Stimulated activated CD4-positive, alpha-beta T cell treated with anti-CD3 and anti-CD28 coated beads, Interleukin-15, amount 100 ng/mL, for 48 hours (primary cell): ENCODE measurements at places on chromosomes 2 and 18.

- no peak for DNase-seq
Observed at GRCh38 chr2:191552066-191552465, 125.9 kb upstream of the NABP1 start.

- no peak for DNase-seq
Observed at GRCh38 chr2:232689152-232689910, 7.8 kb upstream of the GIGYF2 start.

DNA sequence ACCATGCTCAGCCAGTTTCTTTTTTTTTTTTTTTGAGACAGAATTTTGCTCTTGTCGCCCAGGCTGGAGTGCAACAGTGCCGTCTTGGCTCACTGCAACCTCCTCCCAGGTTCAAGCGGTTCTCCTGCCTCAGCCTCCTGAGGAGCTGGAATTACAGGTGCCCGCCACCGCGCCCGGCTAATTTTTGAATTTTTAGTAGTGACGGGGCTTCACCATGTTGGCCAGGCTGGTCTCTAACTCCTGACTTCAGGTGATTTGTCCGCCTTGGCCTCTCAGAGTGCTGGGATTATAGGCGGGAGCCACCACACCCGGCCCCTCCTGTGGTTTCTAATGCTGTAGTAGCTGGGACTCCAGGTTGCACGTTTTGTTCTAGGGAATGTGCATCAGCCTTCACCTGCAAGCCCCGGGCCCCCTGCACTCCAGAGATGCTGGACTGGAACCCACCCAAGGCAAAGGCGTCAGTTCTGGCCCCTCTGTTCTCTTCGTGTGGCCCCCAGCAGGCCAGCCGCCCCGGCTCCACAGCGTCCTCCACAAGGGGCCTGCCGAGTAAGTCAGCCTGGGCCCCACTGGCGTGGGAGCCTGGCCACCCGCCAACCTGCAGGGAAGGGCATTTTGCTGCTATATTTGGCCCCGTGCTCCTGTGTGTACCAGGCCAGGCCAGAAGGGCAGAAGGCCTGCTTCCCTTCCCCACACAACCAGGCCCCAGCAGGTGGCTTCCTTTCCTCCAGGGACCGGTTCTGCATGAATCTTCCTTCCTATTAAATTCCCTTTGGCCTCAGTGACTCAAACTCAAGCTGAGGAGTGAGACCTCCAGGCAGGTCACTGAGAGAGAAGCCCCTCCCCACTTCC is 25.7 kb upstream of the B3GNT7 start:
- no peak for DNase-seq

DNA sequence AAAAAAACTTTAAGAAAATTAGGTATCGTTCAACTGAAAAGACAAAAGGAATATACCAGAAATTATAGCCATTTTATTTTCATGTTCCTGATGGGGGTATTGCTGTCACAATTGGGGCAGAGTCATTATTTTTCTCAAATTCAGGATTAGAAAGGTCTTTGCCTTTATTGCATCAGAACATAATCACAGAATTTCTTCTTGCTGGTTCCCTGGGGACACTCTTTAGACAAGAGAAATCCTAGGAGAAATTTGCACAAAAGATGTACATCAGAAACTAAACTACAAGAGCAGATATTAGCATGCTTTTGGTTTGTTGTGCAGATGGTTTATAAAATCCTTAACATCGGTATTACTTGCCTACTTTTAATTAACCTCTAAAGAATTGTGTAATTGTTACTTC is 103.2 kb downstream of the NCOA1 start:
- no peak for DNase-seq

- no peak for DNase-seq
Observed at GRCh38 chr2:24238158-24238557, 63.3 kb downstream of the FAM228A start.

- DNase-seq = no peak
Observed at GRCh38 chr2:213079756-213080155, 71.7 kb downstream of the IKZF2 start.

GRCh38 chr2:114442510-114442909 is at the start of gene DPP10:
Gene DPP10, plus strand, starts transcription at chr2:114442641.
- DNase-seq = no peak

DNA sequence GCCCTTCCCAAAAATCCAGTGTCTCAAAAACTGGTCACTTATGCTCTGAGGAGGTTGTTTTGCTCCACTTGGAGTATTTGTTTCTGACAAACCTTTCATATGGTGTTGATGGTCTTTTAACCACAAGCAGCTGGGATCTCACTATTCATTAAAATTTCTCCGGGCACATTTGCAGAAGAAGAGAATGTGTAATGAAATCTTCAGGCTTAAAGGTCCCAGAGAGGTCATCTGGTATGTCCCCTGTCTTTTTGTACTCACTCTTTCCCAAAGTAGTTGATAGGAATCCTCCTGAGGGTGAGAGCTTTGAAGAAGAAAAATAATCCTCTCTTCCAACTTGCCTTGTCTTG is 430.8 kb downstream of the SETBP1 start:
- no peak for DNase-seq

DNA sequence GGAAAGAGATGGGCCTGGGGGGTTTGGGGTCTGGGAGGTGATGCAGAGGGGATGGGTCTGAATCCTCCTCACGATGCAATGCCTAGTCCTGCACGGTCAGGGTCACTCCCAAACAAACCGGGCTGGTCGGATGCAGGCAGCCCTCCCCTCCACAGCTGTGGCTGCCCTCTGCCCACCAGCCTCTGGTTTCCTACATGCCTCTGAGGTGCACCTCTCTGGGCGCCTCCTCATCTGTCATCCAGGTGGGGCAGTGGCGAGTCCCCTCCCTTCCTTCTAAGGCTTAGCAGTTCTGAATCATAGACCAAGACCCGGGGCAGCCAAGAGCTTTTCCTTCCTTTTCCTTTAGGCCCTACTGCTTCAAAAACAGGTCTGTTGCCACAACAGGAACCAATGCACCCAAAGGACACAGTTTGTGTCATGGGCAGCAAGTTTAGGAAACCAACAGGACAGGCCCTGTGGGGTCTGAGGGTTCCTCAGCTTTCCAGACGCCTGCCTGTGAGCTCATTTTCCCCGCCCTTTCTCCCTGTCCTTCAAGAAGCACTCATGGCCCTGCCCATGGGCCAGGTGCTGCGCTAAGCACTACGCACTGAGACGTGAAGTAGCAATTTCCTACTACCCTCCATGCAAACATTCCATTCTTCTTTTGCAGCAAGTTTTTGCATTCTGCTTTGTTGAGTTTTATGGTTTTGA is 6.5 kb upstream of the MAL start:
- no peak for DNase-seq

- no peak for DNase-seq
Observed at GRCh38 chr18:77004555-77005380, 127.8 kb downstream of the MBP start.

DNA sequence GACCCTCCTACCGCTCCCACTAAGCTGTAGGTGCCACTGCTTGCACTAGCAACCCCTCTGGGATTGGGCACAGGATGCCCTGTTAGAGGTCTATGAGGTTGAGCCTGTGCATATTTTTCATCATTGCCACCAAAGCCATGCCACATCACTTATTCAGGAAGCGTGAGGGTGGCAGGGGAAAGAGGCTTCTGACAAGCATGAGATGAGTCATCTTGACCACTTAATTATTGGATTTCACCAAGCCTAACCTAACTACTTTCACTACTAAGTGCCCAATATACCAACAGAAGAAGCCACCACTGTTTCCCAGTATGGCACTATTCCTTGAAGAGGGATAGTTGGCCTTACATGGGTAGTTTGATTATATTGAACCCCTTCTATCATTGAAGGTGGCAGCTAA is 181.3 kb upstream of the EPHA4 start:
- no peak for DNase-seq

DNA sequence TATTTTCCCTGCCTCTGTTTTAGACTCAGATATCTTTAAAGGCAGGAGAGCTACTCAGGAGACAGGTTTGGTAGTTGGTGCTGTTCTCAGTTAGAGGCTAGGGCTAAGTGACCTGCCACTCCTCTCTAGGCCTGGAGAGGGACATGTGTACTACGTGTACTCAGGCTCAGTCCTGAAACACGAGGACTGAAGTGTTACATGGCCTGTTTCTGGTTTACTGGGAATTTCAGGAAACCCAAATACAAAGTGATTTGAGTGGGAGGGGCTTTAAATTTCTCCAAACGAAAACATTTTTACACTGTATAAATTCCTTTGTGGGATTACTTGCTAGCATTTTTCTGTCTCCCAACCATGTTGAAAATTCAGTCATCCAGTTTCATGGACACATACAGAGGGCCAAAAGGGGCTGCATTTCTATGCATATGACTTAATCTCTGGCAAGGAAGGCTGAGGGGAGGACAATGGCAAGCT is 343.3 kb downstream of the CYP26B1 start:
- DNase-seq = no peak

GRCh38 chr18:32321826-32322225 is 132.0 kb downstream of the MEP1B start:
- DNase-seq = no peak

GRCh38 chr18:33316146-33316587 is 124.4 kb downstream of the CCDC178 start:
- no peak for DNase-seq

- DNase-seq = no peak
Observed at GRCh38 chr2:234952270-234953115, 676 bp downstream of the SH3BP4 start.

GRCh38 chr2:126907671-126908070 is 9.0 kb downstream of the TEX51 start:
- DNase-seq = no peak

GRCh38 chr18:22391407-22392345 is 26.0 kb downstream of the CTAGE1 start:
- DNase-seq = no peak

DNA sequence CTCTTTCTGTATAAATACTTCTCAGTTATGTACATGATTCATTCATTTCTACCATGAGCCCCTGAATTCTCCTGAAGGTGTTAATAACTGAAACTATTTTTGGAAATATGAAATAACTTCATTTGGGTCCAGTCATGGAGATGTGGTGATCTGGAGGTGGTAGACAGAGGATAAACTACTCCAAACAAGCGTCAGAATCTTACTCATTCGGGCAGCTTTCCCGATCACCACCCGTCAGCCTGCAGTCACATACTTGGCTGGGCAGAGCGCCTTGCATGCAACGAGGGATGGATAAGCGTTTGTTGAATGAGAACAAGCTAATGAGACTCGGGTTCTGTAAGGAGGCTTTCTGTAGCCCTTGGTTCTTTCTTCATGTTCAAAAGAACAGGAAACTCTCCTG is 222.7 kb downstream of the CD226 start:
- no peak for DNase-seq

GRCh38 chr18:26456070-26456491 is 92.3 kb downstream of the KCTD1 start:
- DNase-seq = no peak

GRCh38 chr2:152861349-152861942 is 143.0 kb downstream of the ARL6IP6 start:
- DNase-seq = peak; percentile 7

- DNase-seq = no peak
Observed at GRCh38 chr2:6297238-6297637, 568.5 kb downstream of the CMPK2 start.

- no peak for DNase-seq
Observed at GRCh38 chr2:219344751-219345430, 12.3 kb upstream of the RESP18 start.

DNA sequence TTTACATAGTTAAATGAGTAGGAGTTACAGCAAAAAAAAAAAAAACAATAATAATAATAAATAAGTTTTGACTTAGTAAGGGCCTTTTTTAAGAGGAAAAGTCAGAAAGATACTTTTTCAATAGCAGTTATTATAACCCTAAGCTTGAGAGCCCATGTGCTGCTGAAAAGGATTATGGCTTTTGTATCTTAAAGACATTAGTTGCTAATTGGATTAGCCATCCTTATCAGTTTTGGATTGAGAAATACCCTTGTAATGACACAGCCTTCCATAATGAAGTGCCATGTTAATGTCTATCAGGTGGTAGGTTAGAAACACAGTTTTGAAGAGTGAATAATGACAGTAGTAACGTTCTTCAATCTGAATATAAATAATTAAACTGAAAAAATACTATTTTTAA is 554.0 kb downstream of the RIT2 start:
- no peak for DNase-seq

GRCh38 chr2:127414638-127415592 is 3.3 kb upstream of the PROC start:
- DNase-seq = no peak

GRCh38 chr2:106534471-106534870 is 47.3 kb downstream of the CD8B2 start:
- no peak for DNase-seq

GRCh38 chr2:112493858-112494648 is 12.1 kb downstream of the TTL start:
- no peak for DNase-seq

- DNase-seq = no peak
Observed at GRCh38 chr18:41370740-41371139, 584.3 kb upstream of the PIK3C3 start.

GRCh38 chr18:36301884-36302283 is 4.4 kb downstream of the FHOD3 start:
- DNase-seq = no peak

DNA sequence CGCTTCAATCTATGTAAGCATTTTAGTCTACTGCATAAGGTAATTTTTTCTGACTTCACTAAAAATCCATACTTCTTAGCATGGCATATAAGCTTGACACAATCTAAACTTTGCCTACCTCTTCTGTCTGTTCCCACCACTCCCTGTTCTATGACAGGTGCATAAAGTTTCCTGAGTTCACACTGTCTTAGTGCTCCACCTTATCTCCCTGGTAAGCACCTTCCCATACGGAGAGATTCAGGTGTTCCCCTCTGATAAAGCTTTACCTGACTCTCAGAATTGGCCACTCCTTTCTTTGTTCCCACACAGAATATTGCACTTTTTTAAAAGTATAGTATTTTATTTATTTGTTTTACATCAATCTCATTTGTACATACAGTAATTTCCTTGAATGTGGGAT is 16.8 kb upstream of the ITGA4 start:
- DNase-seq = no peak

- DNase-seq = no peak
Observed at GRCh38 chr2:212424082-212424481, 114.5 kb downstream of the ERBB4 start.

GRCh38 chr2:14330884-14331283 is 301.6 kb upstream of the LRATD1 start:
- no peak for DNase-seq

GRCh38 chr2:10497797-10498251 is 49.7 kb upstream of the ODC1 start:
- peak; percentile 46 for DNase-seq

GRCh38 chr2:226337941-226338600 is 461.5 kb downstream of the IRS1 start:
- DNase-seq = no peak

GRCh38 chr2:144414324-144414845 is 105.5 kb downstream of the ZEB2 start:
- DNase-seq = peak; percentile 6

- DNase-seq = no peak
Observed at GRCh38 chr2:238563551-238563950, 136.8 kb downstream of the ASB1 start.

- DNase-seq = no peak
Observed at GRCh38 chr2:203383038-203383437, 54.8 kb downstream of the ABI2 start.

DNA sequence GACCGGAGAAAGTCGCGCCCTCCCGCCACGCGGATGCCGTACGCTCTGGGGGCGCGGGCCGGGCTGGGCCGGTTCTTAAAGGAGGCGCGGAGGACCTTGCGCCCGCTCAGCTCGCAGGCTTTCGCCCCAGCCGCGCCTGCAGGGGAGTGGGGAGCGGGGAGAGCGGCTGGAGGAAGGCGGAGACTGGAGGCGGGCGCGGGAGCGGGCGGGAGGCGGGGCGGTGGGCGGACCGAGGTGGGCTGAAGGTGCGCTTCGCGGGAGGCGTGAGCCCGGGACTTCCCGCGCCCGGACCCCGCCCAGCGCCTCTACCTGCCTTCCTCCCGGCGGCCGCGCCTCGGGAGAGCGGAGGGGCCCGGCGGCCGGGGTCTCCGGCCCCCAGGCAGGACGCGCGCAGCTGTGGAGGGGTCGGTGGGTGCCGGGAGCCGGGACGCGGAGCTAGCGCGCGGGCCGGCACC is at the start of gene ADRA2B:
TSS of gene ADRA2B (minus strand) at position 148 of the 455 bp plus-strand sequence. CDS start 422 bp downstream, outside the sequence.
- DNase-seq = peak; percentile 48
